ENCODE measurements at places on chromosomes 3 and 15.

DNA sequence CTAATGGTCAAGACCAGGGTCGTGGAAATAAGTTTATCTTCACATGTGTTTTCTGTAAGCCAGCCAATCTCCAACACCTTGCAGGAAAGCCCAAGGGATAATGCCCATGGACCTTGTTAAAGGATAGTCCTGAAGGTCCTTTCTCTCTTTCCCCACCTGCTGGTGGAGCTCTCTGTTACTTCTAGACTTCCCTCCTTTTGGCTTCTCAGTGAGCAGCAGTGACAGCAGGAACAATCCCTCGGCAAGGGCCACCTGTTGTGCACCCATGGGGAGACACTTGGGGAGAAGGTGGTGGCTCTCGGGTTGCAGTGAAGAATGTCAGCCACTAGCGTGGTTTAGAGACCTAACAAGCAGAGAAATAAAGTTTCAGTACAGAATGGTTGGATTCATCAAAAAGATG lies 84.0 kb upstream of the OSBPL11 start:
- no peak for DNase-seq

- DNase-seq: no peak
These were observed 120.5 kb upstream of the PROK2 start for GRCh38 chr3:71905426-71905825.

GRCh38 chr15:98782801-98783200 lies 134.5 kb downstream of the IGF1R start:
- no peak for DNase-seq

- no peak for DNase-seq
These were observed 1.0 kb downstream of the TAMM41 start for GRCh38 chr3:11845651-11846050.

DNA sequence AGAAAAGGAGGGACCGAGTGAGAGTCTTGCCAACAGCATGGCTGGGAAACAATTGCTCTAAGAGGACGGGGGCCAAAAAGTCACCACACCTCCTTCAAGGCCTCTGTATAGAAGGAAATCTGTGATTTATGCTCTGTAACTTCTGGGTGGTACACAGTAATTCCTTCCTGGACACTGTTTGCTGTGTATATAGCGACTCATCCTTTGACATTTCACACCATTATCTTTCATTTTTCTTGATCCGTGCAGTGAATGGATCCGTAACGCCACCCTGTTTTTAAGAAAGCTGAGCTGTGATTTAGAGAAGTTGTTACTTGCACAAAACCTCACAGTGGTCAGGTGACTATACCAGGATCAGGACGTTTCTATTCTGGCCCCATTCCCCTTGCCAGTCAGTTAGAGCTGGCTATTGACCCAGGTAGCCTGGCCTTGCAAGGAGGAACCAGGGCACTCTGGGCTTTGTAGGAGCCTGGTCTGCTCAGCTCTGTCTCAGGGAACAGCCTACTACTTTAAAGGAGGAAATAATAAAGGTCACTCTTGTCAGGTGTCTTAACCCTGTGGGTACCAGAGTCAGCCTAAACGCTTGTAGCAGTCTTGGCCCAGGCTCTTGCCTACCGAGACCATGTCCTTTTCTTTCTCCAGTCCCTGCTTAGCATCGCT lies 86.5 kb upstream of the MYZAP start:
- no peak for DNase-seq

- DNase-seq: no peak
These were observed 51.8 kb upstream of the ZDHHC23 start for GRCh38 chr3:113895964-113896363.

DNA sequence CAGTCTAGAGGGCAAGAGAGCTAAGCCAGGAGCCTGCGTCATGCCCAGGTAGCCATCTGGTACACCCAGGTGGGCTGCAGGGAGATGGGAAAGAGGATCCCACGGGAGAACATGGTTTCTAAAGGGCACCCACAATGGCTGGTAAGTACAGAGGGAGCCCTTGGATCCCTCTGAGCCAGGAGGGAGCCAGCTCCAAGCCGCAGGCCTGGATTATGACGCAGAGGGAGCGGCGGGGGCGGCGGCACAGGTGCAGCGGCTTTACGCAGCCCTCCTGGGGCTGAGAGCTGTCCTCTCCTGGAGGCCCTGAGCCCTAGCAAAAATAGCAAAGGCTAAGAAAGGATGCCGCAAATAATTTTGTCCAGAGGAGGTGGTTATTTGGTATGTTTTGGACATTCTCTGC lies 2.8 kb downstream of the CAV3 start:
- no peak for DNase-seq

DNA sequence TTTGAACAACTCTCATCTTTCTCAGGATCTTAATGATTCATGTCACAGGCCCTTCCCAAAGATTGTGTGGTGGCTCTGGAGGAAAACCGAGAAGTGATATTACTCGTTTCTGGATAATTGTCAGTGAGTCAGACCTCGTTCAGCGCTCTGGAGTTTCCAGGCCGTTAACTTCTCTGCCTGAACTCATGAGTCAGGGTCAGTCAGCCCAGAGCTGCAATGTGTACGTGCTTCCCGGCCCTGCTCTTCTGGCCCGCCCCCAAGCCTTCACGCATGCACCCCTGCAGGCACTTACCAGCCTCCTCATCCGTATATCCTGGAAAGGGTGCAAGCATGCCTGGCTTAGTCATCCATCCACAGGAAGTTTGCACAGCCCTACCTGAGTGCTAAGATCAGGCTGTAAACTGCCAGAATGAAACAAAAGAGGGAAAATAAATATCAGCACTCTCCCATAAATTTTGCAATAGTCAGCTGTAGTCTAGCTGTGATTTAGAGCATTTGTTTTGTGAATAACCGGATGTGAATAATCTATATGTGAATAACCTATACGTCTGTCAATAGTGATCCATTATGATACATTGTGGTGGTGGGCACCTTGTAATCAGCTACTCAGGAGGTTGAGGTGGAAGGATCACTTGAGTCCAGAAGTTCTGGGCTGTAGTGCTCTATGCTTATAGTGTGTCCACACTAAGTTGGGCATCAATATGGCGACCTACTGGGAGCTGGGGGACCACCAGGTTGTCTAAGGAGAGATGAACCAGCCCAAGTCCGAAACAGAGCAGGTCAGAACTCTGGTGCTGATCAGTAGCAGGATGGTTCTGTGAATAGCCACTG lies 35.3 kb upstream of the SEMA4B start:
- peak; percentile 10 for DNase-seq

GRCh38 chr15:64687172-64687571 lies 88.2 kb downstream of the RBPMS2 start:
- DNase-seq: no peak

GRCh38 chr3:184637705-184638104 lies 74.2 kb downstream of the MAGEF1 start:
- DNase-seq: no peak

DNA sequence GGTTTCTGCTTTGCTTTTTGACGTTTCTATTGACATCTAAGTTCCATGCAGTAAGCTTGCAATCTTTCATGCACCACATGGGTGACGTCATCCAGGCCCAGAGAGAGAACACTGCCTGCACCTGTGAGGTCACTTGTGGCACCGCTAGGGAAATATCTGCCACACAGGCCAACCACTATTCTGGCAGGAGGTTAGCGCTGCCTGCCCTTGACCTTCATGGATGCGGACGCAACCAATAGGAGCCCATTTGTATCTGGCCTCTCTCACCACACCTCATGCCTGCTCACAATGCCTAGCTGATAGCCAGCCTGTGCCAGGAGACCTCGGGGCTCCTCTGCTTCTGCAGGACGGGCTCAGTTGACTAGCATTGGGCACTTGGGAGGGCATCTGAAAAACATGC lies 55.8 kb upstream of the PRR23E start:
- DNase-seq: no peak

DNA sequence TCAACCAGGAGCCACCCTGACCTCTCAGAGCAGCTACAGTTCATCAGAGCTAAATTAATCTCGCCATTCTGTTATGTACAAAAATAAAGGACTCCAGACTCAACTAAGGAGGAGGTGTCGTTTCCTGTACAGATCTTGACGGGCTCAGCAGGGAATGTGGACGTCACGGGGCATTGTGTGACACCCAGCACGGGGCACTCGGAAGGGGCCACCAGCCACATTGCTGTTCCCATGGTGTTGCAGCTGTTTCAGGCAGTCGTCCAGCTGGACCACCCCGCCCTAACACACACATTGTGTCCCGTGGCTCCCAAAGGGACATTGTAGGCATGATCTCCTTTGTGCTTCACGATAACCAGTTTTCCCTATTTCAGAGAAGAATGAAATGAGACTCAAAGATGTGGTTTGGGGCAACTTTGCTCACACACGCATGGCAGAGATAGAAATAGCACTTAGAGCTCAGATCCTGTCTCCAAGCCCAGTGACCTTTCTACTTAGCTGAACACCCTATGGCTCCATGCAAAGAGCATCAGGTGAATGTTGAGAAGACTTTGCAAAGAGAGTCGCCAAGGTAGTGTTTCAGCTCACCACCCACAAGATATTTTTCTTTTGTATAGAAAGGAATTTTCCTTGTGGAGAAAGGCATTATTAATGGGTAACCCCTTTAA lies 5.5 kb downstream of the SSUH2 start:
- DNase-seq: no peak

GRCh38 chr3:188949456-188949855 lies 222.3 kb upstream of the TPRG1 start:
- no peak for DNase-seq

GRCh38 chr3:63878394-63879060 lies 14.9 kb downstream of the ATXN7 start:
- DNase-seq: no peak

DNA sequence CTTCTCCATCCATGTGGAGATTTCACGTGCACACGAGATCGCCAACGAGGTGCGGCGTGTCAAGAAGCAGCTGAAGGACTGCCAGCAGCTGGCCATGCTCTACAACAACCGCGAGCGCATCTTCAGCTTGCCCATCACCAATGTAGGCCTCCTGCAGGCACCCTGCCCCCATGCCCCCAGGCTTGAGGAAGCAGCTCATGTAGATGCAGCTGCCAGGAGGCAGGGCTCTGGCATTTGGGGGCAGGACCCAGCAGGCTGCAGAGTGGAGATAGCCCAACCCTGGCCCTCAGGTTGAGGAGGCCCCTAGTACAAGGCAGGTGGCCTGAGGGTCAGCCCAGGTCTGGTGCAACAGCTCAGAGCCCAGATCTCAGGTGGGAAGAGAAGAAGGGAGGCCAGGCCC lies 36.4 kb downstream of the DNAH1 start:
- DNase-seq: no peak

DNA sequence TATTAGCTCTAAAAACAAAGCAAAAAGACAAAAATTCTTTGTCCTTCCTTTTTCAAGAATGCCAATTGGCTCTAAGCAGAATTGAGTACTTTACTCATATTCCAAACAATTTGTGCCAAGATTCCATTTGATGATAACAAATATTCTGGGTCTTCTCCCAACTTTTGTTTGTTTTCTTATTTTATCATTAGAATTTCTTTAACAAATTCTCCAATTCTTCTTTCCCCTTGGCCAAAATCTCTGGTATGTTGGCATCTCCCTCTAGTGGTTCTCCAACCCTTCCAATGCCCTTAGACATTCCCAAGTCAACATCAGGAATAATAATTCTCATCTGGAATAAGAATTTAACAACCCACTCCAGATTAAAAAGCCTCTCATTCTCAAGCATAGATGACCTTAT lies 5.3 kb downstream of the CPOX start:
- DNase-seq: no peak

Data from stimulated activated CD4-positive, alpha-beta T cell treated with anti-CD3 and anti-CD28 coated beads, Interleukin-4, amount 100 ng/mL, for 4 hours (primary cell).